ENCODE measurements at places on chromosomes 3 and 15. TPM values are rescaled to one million over a fixed set of nuclear protein-coding genes. Genes with fewer than 3 reads are reported as not detected.

The SRGAP3 gene
- 22.8 TPM for polyA plus RNA-seq

- no peak for DNase-seq
These were observed 22.9 kb upstream of the PLXNA1 start for GRCh38 chr3:126959921-126960603.

The TMEM108 gene
- polyA plus RNA-seq: 2.0 TPM

DNA sequence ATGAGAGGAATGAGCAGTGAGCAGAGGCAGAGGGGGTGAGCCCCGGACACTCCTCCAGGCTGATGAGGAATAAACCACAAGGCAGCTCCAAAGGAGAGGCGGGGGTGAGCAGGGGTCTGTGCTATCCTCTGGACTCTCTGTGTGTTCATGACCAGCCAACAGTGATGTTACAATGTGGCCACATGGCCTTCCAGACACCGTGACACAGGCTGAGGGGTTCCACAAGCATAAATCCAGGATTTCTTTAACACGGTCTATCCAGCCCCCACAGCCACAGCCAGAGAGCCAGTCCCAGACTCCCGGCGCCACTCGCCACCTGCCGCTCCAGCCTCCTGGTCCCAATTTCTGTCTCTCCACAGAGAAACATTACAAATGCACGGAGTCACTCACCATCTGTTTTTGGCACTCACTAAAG is 24.4 kb downstream of the XXYLT1 start:
- DNase-seq: no peak

- DNase-seq: no peak
These were observed 98.5 kb upstream of the SLC25A36 start for GRCh38 chr3:140842984-140843649.

- DNase-seq: no peak
These were observed 70.4 kb upstream of the KY start for GRCh38 chr3:134721214-134721613.

DNA sequence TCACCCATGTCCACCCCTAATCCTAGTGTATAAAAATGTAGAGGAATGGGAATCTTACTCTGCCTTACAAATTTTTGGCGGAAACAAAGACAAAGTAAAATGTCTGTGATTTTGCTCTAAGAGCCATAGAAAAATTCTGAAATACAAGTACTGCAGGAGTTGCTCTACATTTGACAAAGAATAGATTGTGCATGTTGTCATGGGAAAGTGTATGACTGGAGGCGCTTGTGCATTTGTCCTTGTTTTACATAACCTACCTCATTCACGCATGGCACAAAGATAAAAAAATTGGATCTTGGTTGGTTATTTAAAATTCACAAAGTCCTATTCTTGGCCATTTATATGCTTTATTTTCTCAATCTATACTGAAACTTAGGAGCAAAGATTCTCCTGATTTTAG is 2.0 kb upstream of the TUSC7 start:
- DNase-seq: no peak

Data from renal pelvis (tissue), 12 donors.